ENCODE measurements at places on chromosomes 11 and 22.

- no peak for DNase-seq
These were observed 440.1 kb upstream of the DDI1 start for GRCh38 chr11:103596315-103596714.

GRCh38 chr11:120556797-120557196 is 45.2 kb downstream of the GRIK4 start:
- no peak for DNase-seq

- peak; percentile 72 for DNase-seq
These were observed 89.3 kb downstream of the PRR5L start for GRCh38 chr11:36385121-36385970.

DNA sequence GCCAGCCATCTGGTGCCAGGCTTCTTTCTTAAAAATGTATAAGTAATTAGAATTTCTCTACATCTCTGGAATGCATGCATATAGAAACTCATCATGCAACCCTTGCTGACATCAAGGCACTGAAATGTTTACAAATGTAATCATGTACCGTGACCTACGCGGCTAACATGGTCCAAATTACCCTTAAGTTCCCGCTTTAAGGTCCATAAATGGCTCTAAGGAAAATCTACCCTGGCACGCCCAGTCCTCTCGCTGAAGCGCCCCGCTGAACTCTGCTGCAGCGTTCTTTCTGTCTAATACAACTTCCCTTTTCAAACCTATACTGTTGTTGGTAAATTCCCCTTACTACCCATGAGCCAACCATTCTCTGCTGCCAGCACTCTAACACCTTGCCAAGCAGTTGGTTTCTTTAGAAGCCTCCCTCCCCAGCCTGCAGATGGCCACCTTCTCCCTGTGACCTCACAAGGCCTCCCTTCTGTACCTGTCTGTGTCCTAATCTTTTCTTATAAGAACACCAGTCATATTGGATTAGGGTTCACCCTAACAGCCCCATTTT is 13.5 kb upstream of the HMOX1 start:
- DNase-seq: no peak

GRCh38 chr22:19629331-19629719 is 85.0 kb upstream of the SEPTIN5 start:
- no peak for DNase-seq

DNA sequence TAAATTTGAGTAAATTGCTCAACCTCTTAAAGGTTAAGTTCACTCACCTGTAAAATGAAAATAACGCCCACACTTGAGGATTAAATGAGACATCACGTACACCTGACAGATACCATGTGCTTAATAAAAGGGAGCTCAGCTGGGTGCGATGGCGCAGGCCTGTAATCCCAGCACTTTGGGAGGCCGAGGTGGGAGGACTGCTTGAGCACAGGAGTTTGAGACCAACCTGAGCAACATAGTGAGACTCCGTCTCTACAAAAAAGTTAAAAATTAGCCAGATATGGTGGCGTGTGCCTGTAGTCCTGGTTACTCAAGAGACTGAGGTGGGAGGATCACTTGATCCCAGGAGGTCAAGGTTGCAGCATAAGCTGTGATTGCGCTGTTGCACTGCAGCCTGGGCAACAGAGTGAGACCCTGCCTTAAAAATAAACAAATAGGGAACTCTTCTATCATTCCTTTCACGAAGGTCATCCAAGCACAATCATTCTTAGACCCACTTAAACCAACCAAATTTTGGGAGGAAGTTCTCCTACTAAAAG is 134.1 kb downstream of the BBOX1 start:
- DNase-seq: no peak

- DNase-seq: no peak
These were observed 138.8 kb upstream of the UBASH3B start for GRCh38 chr11:122516686-122517085.

GRCh38 chr11:35618497-35619115 is 346 bp downstream of the FJX1 start:
- no peak for DNase-seq

DNA sequence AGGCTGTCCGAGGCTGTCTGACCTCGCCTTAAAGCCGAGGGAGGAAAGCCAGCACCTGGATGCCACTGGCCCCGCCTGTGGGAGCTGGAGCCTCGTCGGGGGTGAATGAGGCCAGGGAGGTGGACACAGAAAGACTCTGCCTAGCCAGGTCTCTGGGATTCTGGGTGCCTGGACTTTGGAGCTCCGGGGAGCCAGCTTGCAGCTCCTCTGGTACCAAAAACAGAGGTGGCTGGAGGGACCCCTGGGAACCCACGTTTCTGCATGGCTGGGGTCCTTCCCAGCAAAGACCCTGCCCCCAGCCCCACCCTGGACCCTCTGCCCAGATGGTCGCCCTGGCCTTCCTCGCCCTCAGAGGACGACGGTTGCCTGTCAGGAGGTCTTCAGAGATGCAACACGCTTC is 239.7 kb downstream of the BRD1 start:
- no peak for DNase-seq

GRCh38 chr11:111963931-111964340 is 26.8 kb downstream of the DIXDC1 start:
- DNase-seq: no peak

DNA sequence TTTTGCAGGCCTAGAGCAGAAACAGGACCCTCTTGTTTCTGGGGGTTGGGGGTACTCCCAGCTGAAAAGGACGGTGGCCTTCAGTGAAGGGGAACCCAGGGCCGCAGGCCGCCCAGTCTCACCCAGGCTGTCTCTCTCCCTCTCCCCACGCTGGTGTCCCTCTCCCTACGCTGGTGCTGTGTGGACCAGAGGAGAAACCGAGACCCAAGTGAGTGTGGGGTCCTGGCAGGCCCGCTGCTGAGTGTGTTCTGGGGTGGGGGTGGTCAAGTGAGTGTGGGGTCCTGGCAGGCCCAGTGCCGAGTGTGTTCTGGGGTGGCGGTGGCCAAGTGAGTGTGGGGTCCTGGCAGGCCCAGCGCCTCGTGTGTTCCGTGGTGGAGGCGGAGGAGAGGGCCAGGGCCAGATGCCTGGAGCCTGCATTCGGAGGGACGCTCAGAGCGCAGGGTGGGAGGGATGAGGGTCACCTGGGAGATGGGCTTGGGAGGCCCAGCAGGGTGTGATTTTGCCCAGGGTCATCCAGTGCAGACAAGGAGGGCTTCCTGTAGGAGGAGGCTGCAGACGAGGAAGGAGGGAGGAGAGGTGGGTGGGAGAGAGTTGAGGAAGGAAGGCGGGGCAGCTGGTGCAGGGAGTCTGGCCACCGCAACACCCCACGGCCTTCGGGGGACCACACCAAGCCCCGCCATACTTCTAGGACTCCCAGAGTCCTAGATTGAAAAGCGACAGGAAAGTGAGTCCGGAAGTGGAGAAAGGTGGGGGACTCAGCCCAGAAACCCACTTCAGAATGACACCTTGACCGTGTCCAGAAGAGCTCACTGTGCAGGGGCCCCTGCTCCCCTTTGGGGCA is 10.3 kb downstream of the TNNT3 start:
- no peak for DNase-seq

- no peak for DNase-seq
These were observed 118.4 kb upstream of the ASPHD2 start for GRCh38 chr22:26310616-26311015.

DNA sequence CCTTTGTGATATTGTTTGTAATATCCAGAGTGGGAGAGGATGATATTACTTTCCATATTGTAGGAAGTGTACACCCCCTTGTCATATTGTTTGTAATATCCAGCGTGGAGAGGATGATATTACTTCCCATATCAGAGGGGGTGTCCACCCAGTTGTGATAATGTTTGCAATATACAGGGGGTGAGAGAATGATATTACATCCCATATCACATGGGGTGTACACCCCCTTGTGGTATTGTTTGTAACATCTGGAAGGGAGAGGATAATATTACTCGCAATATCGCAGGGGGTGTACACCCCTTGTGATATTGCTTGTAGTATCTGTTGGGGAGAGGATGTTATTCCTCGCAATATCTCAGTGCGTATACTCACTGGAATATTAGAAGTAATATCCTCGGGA is 61.5 kb downstream of the PRSS23 start:
- DNase-seq: no peak

DNA sequence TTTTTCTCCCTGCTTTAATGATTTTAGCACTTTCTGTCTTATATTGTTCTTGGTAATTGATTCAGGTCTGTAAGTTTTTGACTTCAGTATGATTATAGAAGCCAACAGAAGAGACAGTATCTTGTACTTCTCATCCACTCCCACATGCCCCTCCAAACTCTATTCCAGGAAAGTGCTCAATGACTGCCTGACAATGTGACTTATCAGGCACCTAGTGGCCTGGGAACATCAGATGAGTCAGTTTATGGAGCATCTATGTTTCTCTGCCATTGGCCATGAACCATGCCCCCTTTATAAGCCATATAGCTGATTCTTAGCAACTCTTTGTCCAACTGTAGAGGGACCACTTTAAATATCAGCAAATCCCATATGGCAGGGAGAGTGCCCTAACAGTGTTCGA is 179.2 kb upstream of the MTMR2 start:
- no peak for DNase-seq

DNA sequence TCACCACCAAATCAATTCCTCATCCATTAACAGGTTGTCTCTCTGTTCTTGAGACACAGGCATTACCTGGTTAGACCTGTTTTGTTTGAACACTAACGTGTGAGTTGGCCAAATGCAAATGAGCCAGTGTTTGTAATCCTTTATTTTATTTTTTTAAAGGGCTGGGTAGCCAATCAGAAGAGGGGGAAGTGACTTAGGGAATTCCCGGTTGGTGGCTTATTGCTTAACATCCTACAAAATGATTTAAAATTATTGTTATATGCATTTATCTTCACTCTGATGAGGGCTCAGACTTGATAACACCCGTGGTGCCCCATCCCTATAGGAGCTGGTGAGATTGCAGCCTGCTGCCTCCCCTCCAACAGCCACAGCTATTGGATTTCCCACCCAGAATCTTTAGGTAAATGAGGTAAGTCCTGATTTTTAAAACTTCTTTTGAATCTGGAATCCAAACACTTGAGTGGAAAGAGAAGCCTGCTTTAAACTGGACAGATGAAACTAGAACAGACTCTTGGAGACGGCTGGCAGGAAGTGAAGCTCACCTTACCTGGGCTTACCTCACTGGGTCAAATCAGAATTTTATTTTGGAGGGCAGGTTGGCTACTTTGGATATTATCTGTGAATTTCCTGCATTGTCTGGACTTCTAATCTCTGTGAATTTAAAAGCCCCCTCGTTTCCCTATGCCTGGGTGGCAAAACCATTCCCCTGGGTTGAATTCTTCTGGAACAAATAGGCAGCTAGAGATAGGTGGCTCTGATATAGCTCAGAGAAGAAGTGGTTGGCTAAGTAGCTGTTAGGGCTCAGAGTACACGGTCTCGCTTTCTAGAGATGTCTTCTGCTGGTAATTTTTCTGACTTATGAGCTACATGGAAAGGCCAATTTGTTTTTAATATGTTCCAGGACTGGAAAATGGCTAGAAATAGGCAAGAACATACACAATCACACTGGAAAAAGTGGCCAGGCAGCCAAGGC is at the start of gene EHF:
TSS of gene EHF (plus strand) at position 274 of the 973 bp plus-strand sequence. CDS start 21,538 bp downstream, outside the sequence.
- no peak for DNase-seq

DNA sequence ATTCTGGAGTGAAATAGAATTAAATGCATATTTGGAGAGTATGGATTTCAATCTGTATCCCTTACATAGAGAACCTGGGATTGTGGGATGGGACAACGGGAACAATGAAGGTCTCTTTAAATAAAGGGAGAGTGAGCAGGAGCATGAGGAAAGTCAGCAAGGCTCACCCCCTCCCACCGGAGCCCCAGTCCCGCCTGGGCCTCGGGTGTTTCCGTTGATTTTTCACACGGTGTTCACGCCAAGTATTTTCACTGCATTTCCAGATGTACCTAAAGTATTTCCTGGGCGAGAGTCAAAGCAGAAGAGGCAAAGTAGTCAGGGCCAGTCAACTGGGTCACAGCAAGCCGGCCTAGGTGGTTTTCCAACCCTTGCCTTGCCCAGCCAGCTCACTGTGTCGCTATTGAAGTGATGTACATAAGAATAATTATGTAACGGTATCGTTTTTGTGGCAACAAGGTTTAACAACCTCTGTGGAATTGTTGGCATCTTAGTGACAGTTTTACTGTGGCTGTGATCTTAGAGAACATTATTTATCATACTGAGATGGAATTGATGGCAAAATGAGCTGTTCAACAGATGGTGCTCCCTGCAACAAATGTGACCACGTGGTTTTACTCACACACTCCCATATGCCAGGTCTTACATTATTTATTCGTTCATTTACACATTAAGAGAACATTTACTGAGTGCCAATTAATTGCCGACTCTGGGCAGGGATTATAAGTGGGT is 177.3 kb downstream of the ADAMTS15 start:
- DNase-seq: no peak

- no peak for DNase-seq
These were observed 737 bp downstream of the RBM4 start for GRCh38 chr11:66639066-66639813.

DNA sequence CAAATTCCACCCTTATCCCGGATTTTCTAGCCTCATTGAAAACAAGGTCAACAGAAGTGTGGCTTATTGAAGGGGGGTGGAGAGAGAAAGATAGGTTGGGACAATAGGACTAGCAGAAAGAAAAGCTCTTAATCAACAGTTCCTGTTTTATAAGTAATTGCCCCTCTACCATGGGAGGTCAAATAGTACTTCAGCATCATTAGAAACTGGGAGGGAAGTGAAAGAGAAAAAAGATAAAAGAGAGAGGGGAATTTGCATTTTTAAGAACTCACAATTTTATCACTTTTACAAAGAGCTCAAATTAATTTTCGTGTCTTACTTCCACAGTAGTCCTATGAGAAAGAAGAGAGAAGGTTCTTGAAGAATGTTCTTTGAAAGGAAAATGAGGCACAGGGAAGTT is 89.2 kb downstream of the AMOTL1 start:
- DNase-seq: no peak

- no peak for DNase-seq
These were observed 24.6 kb downstream of the INCENP start for GRCh38 chr11:62148271-62148980.

- DNase-seq: no peak
These were observed 36.1 kb downstream of the PDGFD start for GRCh38 chr11:104127828-104128227.

GRCh38 chr11:11978792-11979487 is 29.5 kb downstream of the DKK3 start:
- DNase-seq: no peak

GRCh38 chr11:20369826-20370225 is 6.3 kb downstream of the HTATIP2 start:
- DNase-seq: no peak

DNA sequence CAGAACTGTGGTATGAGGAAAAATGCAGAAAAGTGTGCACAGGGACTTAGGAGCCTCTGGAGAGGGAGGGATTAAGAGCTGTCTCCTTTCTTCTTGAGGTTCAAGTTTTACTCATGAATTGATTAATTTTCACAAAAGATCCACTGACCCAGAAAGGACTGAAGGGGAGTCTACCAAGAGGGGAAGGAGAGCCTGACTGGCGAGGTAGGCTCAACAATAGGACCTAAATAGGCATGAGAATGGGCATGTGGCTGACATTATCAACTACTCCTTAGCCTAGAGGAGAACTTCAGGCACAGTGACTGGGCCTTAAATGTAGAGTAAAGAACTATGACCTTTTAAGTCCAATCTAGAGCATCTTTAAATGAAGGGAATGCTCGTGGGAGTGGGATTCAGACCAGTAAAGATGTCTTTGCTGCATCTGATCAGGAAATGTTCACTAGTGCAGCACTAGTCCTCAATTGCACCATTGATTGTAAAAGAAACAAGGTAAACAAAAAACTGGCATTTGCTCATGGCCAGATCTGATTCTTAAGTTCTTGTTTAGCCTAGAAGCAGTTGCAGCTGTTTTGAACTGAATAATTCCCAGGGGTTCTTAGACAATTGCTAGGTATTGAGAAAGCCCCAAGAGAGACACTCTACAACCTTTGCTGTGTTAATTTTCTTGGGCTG is 135.6 kb downstream of the RAB38 start:
- DNase-seq: no peak

- DNase-seq: no peak
These were observed 24.7 kb downstream of the ARAP1 start for GRCh38 chr11:72727521-72727920.

All from AG04450 (cell line).